ENCODE measurements at places on chromosomes 3 and 15.

- no peak for DNase-seq
These were observed 24.7 kb downstream of the GPR15 start for GRCh38 chr3:98556164-98557130.

- no peak for DNase-seq
These were observed 17.0 kb upstream of the TM6SF1 start for GRCh38 chr15:83090465-83090864.

DNA sequence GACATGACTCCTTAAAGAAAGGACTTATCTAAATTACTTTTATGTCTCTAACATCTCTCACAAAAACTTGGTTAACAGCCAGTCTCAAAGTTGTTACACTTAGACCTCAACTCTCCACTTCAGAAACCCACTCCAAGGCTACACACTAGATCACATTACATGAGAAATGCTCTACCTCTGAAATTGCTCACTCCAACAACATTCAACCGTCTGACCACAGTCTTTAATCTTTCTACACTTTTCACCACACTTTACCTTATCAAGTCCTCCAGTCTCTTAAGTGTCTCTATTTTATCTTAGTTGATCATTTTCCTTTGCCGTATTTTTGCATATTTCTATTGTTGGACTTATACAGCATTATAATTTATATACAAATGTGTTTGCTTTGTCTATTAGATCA lies 5.8 kb downstream of the SLC12A6 start:
- peak; percentile 51 for DNase-seq

- peak; percentile 74 for DNase-seq
These were observed 328.3 kb downstream of the MFSD1 start for GRCh38 chr3:159130108-159130507.

DNA sequence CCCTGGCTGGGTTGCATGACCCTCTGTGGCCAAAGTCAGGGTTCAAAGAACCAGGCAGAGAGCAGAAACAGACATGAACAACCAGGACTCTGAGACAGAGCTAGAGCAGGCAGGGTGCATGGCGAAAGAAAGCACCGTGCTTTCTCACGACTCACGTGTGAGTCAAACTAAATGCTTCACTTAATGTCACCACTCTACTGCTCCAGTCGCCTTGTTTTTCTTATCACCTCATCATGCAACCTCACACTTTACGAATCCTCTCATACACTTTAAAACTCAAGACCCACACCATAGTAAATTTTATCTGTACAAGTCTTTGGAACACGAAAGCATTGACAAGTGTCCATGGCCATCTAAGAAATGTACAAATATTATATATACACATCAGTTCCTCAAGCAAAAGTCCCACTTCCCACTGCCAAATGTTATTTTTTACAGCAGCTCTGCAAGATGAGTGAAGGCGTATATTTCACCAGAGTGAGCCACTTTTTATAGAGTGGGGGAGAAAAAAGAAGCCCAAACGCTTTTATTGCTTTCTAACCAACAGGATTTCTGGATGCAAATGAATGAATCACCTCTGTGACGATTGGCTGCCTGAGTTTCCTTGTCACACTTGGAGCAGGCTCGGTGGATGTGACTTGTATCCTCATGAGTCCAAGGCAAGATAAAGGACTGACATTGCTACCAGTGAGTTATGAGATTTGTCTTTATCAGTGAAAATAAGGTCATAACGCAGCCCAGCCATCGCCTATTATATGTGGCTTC lies 16.0 kb upstream of the MEGF11 start:
- DNase-seq = peak; percentile 38

- peak; percentile 33 for DNase-seq
These were observed 880.2 kb downstream of the OTOL1 start for GRCh38 chr3:162376761-162377160.

GRCh38 chr3:41258239-41258800 lies 59.0 kb downstream of the CTNNB1 start:
- peak; percentile 30 for DNase-seq

DNA sequence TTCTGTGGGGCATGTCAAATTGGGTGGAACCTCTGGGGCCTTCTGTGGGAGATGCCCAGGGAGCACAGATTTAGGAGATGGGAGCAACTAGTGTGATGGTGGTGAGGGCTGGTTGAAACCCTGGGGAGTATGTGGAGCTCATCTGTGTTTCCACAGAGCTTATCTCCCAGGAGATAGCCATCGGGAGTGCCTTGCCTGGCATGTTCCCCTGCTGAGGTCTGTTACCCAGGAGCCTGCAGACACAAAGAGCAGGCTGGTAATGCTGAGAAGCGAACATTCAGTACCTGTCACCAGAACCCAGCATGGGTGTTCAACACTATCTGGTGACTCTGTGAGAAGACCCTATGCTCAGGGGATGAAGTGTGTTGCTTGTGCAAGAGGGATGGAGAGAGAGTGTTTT lies 85.0 kb downstream of the CLSTN2 start:
- no peak for DNase-seq

- DNase-seq = peak; percentile 77
These were observed 5.7 kb upstream of the CNTN6 start for GRCh38 chr3:1087066-1087560.

DNA sequence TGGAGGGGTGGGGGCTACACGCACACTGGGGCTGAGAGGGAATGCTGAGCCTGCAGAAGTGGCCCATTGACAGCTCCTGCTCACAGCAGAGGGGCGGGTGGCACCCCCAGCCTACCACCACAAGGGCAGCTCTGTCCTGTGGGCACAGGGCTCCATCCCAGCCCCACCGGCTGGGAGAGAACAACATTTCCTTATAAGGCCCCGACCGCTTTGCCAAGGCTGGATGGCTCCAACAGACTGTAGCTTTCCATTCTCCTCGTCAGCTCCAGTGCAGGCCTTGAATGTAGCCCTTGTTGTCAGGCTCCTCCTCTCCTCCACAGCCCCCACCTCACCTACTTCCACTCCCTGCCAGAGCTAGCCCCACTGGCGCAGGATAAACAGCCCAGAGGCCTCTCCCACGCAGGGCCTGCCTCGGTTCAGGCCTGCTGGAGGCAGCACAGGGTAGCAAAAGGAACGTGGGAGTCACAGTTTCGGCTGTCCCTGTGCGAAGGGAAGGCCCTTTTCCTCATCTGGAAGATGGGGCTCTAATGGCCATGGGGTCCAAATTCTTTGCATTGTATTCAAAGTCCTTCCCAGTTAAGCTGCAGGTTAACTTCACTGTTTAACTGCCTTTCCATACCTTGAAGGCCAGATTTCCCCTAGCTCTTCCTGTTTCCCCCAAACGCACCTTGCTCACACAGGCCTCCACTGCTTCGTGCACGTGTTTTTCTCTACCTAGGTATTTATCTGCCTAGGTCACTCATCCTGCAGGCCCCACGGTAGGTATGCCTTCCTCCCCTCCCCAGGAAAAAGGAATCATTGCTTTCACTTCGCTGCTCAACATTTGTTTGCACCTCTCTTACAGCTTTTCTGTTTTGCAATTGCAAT lies 101.6 kb upstream of the LPP start:
- DNase-seq = peak; percentile 57

DNA sequence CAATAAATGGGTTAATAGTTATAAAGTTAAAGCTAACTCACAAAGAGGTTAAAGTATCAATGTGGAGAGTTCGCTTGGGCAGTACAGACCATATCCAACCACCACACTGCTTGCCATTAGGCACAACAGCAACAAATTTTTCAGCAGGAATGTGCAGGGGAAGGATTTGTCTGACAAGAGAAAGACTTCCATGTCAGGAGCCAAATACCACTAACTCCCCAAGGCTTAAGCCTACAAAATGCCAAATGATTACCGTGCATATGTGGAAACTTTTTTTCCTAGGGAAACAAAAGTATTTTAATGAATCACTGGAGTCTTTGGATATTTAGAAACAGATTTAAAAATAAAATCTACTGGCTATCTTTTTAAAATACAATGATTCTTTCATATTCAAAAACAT lies 8.1 kb downstream of the VGLL3 start:
- peak; percentile 83 for DNase-seq

DNA sequence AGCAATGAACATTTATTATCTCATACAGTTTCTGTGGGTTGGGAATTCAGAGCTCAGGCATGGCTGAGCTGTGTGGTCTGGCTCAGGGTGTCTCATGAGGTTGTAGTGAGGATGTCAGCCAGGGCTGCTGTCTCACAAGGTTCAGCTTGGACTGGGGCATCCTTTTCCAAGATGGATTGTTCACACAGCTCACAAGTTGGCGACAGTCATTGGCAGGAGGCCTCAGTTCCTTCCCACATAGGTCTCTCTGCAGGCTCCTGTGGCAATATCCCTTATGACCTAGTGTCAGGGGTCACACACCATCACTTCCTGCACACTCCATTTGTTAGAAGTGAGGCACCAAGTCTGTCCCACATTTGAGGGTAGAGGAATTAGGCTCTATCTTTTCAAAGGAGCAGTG lies 56.0 kb downstream of the RPLP1 start:
- no peak for DNase-seq

GRCh38 chr3:14393440-14394106 lies 8.8 kb upstream of the SLC6A6 start:
- no peak for DNase-seq

DNA sequence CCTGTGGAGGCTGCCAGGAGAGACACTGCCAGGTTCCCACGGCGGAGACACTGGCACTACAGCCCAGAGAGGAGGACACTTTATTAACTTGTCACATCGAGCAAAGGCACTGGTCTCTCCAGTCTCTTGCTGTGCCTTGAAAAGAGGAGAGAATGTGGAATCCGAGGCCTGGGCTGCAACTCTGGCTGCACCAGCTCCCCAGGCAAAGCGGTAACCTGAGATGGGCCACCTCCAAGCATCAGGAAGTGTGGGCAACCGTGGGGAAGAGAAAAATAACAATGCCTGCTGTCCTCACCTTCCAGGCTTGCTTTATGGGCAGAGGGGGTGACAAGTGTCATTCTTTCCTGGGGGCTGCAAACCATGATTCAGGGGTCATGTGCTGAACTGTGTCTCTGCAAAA lies 91.6 kb upstream of the RGMA start:
- no peak for DNase-seq

GRCh38 chr15:31415201-31415600 lies 88.6 kb downstream of the KLF13 start:
- DNase-seq = no peak

DNA sequence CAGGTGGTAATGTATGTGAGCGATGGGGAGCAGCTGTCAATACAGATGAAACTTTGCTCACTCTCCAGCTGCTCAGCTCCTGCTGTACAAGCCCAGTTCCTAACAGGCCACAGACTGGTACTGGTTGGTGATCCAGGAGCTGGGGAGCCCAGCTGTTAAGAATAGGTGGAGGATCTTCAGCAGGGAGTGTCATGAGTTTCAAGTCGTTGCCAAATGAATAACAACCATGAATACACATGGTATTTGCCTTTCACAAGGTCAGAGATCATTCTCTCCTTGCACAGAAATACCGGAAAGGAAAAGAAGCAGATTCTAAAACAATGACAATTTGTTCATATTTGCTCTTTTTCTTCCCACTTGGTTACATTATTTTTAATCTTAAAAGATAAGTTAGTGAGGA lies 5.1 kb downstream of the PLSCR1 start:
- peak; percentile 46 for DNase-seq

- no peak for DNase-seq
These were observed 7.2 kb downstream of the ISG20 start for GRCh38 chr15:88646088-88646405.

GRCh38 chr3:34212656-34213055 lies 414.2 kb downstream of the PDCD6IP start:
- DNase-seq = peak; percentile 91

DNA sequence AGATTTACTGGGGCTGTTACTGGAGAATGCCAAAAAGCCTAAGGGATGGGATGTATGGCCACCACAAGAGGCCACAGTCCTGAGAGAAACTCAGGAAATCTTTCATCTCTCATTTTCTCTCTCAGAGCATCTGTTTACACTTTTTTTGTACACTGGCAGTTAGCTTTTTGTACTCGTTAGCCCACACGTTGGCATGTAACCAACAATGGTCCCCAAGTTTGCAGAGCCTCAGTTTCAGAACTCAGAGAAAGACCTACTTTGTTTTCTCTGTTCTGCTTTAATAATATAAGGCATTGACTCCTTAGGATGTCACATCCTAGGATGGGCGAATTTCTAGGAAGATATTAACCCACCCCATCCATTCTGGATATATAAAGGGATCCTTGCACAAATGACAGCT lies 183.5 kb downstream of the SUCNR1 start:
- DNase-seq = no peak

DNA sequence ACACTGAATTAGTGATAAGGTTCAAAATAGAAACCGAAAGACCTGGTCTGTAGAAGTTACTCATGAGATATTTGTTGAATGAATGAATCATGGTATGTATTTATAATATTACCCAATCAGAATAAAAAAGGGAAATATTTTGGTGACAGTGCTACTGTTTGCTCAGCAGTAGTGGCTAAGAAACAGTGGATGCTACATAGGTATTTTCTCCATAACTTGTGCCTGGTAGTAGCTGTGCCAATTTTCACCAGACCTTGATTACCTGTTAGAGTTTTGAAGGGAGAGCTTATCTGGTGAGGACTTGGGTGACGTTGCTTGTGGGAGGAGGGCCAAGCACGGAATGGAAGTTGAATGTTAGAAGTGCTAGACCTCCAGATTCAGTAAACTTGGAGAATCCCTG lies 14.3 kb downstream of the LIMD1 start:
- DNase-seq = peak; percentile 79

DNA sequence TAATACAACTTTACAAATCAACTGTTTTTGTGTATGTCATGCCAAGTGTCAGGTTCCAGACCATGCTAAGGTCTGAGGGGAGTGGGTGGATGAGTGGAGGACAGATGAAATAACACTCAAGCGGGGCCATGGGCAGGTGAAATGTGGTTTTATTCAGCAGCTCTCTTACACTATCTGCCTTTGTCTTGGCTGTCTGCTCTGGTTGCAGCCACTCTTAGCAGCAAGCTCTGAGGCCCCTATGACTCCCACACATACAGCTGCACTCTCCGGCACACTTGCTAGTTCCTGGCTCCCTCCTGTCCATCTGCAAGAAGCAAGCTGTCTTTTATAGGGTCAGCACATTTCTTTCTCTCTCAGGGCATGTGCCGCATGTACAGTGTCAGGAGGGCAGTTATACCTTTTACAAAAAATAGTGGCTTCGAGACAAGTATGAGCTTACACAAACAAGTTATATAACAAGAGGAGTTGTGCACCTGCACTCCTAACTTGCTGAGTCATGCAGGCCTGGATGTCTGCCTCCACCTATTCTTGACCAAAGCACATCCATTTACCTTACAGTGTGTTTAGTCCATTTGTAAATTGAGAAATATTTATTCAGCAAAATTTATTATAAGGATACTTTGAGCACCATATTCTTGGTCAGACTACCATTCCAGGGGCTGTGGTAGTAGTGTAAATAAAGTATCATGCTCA lies 683.7 kb upstream of the CBLB start:
- no peak for DNase-seq

GRCh38 chr15:89243046-89243690 lies 611 bp upstream of the FANCI start:
- DNase-seq = peak; percentile 41
